ENCODE measurements at places on chromosomes 1 and 21.
A peak's percentile ranks its signal among the peaks of the same experiment; 100 is the strongest.

DNA sequence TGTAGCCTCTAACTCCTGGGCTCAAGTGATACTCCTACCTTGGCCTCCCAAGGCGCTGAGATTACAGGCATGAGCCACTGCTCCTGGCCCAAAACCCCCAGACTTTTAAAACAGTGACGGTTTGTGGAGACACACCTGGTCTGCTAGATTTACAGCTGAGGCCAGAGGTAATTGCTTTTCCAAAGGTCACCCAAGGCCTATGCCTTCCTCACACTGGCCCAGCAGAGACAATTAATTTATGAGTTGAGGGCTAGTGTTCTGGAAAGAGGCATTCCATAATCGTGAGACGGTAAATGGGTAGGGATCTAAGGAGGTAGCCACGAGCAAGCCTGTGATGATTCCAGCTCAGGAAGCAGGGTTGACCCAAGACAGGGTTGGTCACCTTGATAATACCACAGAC, 12.4 kb upstream of the PARP1 start:
- DNase-seq, result no peak

- no peak for DNase-seq
These were observed 4.4 kb upstream of the CTTNBP2NL start for GRCh38 chr1:112391603-112391940.

GRCh38 chr1:26728645-26729044, 32.8 kb downstream of the ARID1A start:
- DNase-seq, result no peak

DNA sequence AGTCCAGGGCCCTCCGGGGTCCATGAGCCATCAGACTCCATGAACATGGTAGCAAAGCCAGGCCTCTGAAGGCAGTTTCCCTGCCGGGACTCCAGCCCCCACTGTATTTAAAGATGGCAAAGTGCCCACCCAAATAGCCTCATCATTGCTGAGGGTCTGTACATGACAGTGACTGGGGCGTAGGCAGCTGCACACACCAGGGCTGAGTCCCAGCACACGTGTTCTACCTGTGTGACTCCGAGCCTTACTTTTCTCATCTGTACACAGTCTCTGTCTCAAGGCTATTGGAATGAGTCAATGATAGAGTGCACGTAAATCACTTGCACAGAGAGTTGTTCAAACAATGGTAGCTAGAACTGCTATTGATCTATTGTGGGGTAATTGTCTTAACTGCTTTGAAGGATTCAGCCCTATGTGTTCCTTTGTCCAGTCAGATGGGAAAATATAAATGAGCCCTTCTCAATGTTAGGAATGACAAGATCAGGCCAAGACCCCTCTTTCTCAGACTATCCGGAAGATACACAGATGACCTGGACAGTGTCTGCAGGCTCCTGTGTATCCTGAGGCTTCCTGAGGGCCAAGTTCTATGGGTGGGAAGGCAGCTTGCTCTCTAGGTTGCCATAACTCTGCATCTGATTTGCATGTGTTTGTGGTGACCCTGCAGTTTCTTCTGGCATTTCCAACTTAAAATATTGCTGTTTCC, 48.9 kb downstream of the RASSF5 start:
- no peak for DNase-seq

DNA sequence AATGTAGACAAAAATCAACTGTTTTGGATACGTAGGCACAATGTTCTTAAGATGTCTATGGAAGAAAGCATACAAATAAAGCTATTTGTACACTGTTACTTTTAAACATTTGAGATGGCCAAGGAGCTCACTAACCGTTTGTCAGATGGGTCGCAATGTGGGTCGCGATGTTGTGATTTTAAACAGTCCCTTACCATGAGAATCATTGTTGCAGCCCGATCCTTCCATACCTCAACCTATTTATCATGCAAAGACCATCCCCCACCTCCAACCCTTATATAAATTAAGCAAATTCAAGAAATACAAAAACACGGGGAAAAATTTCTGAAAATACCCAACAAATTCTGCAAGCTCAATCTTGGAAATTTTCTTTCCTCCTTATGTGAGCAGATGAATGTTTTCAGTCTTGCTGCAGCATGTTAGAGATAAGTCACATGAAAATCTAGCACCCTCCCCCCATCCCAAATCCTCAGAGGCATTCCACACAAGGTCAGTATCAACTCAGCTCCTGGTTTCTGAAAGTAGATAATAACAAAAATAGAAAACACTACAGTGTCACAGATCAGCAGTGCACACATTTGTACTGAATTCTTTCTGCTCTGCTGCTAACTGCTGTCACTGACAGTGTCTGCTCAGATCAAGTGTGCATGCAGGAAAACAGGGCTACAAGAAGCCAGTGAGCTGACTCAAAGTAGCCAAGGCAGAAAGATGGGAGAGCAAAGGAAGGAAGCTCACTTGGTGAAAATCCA, 92.9 kb upstream of the TTC39A start:
- DNase-seq, result peak; percentile 80

DNA sequence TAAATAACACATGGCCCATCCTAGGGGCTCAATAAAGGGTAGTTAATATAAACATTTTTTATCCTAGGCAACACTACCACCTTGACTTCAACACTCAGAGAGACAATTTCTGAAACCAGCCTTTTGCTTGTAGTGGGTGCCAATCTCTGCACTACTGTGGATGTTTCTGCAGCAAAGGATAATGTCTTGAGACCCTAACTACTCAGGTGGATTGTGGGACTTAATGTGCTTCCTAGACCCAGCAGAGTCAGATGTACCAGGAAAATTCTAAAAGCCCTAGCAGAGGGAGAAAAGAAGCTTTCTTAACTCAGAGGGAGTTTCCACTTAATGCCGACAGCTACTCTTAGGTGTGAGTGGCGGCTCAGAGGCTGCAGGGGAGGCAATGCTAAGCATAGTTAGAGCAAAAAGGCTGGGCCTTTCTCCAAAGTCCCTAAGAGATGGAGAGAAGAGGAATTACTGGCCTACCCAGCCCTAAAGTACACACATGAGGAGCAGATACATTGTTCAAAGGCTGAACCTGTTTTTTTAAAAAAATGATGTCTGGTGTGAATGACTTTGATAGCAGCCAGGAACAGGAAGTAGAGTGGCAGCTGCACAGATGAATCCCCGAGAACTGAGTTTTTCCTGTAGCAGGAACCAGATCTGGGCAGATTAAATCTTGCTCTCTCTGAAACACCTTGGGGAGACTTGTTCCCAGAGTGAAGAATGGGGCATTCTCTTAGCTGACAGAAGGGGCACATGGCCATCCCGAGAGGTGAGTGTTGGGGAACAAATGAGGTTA, 33.5 kb upstream of the ABCD3 start:
- DNase-seq, result no peak

DNA sequence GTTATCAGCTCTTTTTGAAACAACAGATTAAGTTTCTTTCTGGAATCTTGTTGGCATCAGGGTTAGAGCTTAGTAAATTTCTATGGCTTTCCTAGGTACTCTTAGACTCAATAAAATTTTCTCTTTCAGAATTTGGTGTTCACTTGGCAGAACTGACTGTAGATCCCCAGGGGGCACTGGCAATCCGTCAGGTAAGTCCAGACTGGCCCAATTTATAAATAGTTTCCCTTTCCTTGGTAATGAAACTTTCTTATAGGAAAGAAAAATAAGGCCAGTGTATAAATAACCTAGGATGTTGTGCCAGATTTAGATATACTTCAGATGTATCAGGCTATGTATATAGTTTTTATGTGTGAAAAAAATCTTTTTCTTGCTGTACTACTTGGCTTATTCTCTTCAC, 18.2 kb downstream of the IPO9 start:
- DNase-seq, result peak; percentile 64

DNA sequence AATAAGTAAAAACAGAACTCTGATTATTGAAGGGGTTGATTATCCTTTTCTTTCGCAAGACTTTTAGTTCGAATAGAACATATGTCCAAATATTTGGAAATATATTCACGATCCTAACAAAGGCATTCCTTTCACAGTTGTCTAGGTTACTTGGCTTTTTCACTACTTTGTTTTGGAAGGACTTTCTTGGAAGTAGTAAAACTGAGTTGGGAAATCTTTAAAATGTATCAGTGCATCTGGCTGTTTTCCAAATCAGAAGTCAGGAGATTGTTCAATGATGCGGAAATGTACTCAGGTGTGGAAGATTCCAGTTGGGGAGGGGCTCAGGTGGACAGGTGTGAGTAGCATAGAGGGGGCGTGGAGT, 67.1 kb downstream of the SH3BGR start:
- no peak for DNase-seq

DNA sequence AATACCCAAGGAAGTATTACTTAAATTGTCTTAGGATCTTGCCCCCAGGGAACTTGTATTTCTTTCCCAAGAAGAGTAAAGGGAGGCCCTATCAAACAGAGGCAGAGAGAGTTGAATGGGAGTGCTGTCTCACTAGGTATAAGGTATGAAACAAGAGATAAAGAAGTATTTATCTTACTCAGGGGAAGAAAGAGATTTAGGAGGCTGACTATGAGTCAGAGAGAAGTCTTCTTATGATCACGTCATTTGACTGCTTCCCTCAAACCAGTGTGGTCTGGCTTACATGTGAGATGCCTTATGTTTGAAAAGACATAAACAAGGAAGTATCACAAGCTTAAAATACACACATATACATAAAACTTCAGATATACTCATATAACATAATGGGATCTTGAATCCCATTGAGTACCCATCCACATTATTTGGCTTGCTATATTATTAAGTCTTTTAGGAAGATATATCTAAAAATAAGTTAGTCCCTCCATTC, 29.6 kb downstream of the DUSP10 start:
- DNase-seq, result no peak

- DNase-seq, result no peak
These were observed at the start of gene VWA1 for GRCh38 chr1:1435106-1435903. TSS of gene VWA1 (plus strand) at chr1:1435690. CDS start at chr1:1435749, 59 bp downstream.

GRCh38 chr1:89822109-89822962, 1.5 kb downstream of the LRRC8D start:
- peak; percentile 38 for DNase-seq

GRCh38 chr1:43766086-43766784, 58.9 kb downstream of the ST3GAL3 start:
- no peak for DNase-seq
